ENCODE measurements at places on chromosomes 1 and 21.

GRCh38 chr1:230153641-230154296 is 86.7 kb downstream of the GALNT2 start:
- DNase-seq, result no peak

- no peak for DNase-seq
Observed at GRCh38 chr1:42046761-42047507, 106.3 kb upstream of the GUCA2B start.

GRCh38 chr1:111804776-111805175 is 49.1 kb downstream of the DDX20 start:
- DNase-seq, result no peak

GRCh38 chr1:199861020-199861795 is 166.3 kb upstream of the NR5A2 start:
- no peak for DNase-seq

Data from mesothelial cell of epicardium (in vitro differentiated cells).